ENCODE measurements at places on chromosomes 7 and 10. TPM values are rescaled to one million over a fixed set of nuclear protein-coding genes. Genes with fewer than 3 reads are reported as not detected.

The TRIL gene
- 3.5 TPM for total RNA-seq

- no peaks in the 10 kb centered on the region for H3K4me1 ChIP-seq
- H3K4me3 ChIP-seq = no peak overlapping the region
- H3K27ac ChIP-seq = no peak overlapping the region
- H3K27me3 ChIP-seq = no peaks in the 10 kb centered on the region
- DNase-seq = no peak
- H3K36me3 ChIP-seq = no peaks in the 10 kb centered on the region
These were observed 11.7 kb downstream of the ANK3 start for GRCh38 chr10:60377955-60378354.

The GIMAP7 gene
- 6.9 TPM for total RNA-seq

DNA sequence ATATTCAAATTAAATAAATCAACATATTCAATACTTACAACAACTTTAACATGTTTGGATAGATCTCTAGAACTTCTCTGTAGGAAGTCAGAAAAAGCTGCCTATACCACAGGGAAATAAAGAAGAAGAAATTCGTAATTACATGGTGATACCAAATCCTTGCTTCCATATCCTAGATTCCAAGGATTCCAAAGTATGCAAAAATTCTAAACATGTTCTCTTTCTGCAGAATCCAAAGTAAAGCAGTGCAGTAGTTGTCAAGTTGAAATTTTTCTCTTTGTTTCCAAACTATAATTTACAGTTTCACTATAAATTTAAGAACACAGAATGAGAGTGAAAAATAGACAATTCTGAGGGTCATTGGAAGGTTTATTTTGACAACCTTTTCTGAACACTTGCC lies 233.7 kb upstream of the PTN start:
- no peak for DNase-seq
- H3K4me3 ChIP-seq = no peak overlapping the region
- no peak overlapping the region for H3K27ac ChIP-seq
- no peaks in the 10 kb centered on the region for H3K4me1 ChIP-seq
- no peaks in the 10 kb centered on the region for H3K27me3 ChIP-seq

DNA sequence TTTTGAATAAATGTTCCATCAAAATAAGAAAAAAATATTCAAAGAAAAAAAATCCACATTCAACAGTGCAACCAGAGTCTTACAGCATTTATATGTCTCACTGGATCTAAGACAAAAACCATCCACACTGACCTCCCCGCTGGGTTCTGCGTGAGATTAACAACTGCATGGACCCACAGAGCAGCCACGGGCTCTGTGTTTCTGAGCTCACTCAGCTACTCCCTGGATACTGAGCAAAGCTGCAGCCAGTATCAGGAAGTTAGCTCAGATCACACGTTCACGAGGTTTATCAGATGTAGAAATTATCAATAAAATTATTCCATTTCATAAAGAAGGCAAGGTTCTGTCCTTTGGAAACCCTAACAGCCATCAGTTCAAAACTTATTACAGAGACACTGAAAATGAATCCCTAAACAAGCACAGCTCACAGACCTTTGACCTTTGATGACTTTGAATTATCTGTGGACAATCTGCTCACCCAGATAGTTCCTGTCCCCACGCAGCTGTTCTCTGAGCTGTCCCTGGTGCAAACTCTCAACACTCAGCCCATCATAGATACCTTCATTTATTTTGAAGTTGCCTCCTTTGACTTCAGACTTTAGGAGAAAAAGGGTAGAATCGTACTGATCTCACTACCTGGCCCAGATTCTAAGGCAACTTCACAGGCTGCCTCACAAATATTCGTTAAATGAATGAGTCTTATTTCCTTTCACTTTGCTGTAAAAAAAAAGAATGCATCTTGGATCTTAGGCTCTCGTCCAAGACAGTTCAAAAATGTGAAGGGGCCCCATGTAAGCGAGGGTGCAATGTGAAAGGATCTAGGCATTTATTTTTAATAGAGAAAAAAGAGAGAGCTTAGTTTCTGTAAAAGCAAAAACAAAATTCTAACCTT lies 67.7 kb upstream of the SVIL start:
- H3K27ac ChIP-seq = no peak overlapping the region
- H3K4me3 ChIP-seq = no peak overlapping the region
- no peaks in the 10 kb centered on the region for H3K4me1 ChIP-seq
- DNase-seq = no peak
- no peaks in the 10 kb centered on the region for H3K36me3 ChIP-seq

DNA sequence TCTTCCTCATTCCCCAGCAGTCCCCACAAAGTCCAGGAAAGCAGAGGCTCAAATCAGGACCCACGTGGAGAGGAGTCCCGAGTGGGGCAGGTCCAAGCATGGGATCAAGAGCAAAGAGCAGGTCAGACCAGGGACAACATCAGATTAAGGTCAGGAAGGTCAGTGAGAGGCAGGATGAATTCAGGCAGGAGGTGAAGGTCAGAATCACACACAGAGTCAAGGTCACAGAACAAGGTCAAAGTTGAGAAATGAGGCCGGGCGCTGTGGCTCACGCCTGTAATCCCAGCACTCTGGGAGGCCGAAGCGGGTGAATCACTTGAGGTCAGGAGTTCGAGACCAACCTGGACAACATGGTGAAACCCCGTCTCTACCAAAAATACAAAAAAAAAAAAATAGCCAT lies 2.3 kb downstream of the MYL10 start:
- DNase-seq = no peak
- H3K27ac ChIP-seq = no peak overlapping the region
- peaks cover 2% of the 10 kb centered on the region for H3K27me3 ChIP-seq
- H3K4me3 ChIP-seq = no peak overlapping the region

DNA sequence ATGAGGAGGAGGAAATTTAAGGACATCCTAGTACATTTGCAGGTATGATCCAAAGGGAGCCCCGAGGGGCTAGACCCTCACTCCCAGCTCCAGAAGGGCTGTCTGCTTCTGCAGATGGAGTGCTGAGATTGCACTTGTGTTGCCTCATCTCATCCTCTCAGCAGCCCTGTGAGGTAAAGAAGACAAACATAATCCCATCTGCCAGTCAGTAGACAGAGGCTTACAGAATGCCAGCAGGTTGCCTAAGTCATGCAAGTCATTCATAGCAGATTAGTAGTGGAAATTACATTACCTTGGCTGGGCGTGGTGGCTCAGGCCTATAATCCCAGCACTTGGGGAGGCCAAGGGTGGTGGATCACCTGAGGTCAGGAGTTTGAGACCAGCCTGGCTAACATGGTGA lies 45.4 kb downstream of the BLVRA start:
- no peak overlapping the region for H3K27ac ChIP-seq
- H3K4me3 ChIP-seq = no peak overlapping the region
- no peak for DNase-seq

DNA sequence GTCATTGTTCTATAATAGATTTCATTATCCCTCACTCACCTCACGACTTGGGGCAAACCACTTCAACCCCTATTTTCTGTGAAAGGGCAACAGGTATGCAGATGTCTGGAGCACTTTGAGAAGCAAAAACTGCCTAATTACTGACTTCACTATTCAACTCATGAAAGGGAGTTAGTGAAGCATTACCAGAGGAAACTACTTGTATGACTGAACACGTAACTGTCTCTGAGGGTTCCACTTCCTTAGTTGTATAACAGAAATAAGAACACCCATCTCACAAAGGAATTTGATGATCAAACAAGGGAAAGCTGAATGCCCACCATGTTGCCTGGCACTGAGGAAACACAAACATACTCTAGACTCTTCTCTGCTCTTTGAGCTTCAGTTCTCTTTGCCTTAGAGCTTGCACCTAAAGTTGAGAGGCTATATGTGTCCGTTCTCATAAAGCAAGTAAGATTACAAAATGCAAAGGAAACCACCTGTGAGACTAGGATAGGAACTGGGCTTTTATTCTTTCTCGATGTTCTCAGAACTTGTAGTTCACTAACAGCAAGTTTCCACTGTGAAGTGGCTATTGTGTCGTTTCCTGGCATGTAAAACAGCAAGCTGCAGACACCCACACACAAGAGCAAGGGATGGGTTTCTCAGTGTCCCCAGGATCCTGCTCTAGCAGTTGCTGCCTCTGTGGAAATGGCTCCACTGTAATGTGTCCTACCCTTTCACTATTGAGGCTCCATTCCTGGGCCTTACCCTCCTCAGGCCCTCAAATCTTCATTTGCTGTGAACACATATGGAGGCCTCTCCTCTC lies 2.6 kb downstream of the TMEM243 start:
- no peaks in the 10 kb centered on the region for H3K36me3 ChIP-seq
- no peak overlapping the region for H3K4me3 ChIP-seq
- H3K27me3 ChIP-seq = no peaks in the 10 kb centered on the region
- H3K4me1 ChIP-seq = peaks cover 6% of the 10 kb centered on the region

- no peak for DNase-seq
- no peak overlapping the region for H3K27ac ChIP-seq
- no peaks in the 10 kb centered on the region for H3K27me3 ChIP-seq
- no peak overlapping the region for H3K4me3 ChIP-seq
- no peaks in the 10 kb centered on the region for H3K36me3 ChIP-seq
- H3K4me1 ChIP-seq = no peaks in the 10 kb centered on the region
These were observed 5.5 kb downstream of the PRKG1 start for GRCh38 chr10:51079766-51080165.

DNA sequence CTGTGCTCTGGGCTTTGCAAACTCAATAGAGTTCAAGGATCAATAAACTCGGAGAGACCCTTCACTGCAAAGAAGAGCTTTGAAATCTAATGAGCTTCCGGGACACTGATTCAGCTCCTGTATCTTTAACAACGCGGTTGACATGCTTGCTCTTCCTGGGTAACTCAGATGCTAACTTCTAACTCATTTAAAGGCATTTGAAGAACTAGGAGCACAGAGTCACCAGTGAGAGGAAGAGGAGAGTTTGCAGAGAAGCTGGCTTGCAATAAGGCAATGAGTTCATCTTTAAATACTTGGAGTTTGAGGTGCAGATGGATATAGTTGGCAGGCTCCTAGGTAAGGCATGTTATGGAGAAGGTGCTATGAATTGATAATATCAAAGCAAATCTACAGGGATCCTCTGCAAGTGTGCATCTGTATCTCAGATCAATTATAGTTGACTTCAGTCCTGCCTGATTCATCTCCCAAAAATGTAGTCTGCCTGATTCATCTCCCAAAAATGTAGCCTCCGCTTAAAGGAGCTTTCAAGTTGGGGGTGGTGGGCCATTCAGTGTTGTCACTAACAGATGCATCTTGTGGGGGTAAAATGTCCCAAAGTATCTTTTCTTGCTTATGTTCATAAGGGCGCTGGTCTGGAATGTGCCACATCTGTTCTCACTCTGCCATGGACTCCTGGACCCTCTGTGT lies 182.5 kb upstream of the PRSS58 start:
- H3K36me3 ChIP-seq = no peaks in the 10 kb centered on the region
- no peak overlapping the region for H3K27ac ChIP-seq
- H3K4me1 ChIP-seq = no peaks in the 10 kb centered on the region
- no peak overlapping the region for H3K4me3 ChIP-seq
- DNase-seq = no peak

The LRRC61 gene
- total RNA-seq = 25.8 TPM

DNA sequence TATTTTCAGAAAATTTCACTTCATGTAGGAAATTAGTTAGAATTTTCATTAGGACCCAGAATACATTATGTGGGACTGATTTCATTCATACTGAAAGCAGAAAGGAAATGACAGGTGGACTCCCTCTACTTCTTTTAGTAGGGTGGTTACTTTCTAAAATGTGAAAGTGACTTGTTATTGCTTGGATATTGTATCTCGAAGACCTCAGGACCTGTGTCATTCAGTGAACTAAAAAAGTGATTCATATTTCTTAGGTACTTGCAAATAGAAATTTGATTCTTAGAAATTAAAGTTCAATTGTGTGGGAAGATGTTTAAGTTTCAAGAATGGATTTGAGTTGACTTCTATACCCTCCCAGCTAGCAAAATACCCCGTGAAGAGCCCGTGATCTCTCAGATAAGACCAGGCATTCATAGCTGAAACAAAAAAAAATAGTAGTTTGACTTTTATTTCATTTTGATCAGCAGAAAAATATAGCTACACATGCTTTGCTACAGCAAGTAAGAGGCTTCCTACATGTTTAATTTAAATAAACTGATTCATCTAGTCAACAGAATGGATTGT lies 1037.1 kb downstream of the GATA3 start:
- H3K36me3 ChIP-seq = no peaks in the 10 kb centered on the region
- no peak overlapping the region for H3K27ac ChIP-seq
- no peaks in the 10 kb centered on the region for H3K4me1 ChIP-seq

DNA sequence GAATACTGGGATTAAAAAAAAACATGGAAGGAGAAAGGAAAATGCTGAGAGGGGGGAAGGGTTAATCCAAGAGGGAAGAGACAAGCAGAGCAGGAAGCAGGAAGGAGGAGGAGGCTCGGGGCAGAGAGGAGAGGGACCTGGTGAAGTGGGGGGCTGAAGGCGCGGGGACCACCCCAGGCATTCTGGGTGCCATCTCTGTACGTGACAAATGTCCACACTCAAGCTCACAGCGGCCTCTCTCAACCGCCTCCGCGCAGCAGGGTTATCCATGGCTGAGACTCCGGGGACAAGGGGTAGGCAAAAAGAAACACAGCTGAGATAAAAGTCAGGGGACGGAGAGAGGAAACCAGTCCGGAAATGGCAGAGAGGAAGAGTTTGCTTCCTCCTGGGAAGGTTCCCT lies 33.9 kb downstream of the EN2 start:
- H3K4me3 ChIP-seq = no peak overlapping the region
- H3K4me1 ChIP-seq = no peaks in the 10 kb centered on the region
- no peak overlapping the region for H3K27ac ChIP-seq
- no peak for DNase-seq

The SLC13A1 gene
- total RNA-seq = not detected

DNA sequence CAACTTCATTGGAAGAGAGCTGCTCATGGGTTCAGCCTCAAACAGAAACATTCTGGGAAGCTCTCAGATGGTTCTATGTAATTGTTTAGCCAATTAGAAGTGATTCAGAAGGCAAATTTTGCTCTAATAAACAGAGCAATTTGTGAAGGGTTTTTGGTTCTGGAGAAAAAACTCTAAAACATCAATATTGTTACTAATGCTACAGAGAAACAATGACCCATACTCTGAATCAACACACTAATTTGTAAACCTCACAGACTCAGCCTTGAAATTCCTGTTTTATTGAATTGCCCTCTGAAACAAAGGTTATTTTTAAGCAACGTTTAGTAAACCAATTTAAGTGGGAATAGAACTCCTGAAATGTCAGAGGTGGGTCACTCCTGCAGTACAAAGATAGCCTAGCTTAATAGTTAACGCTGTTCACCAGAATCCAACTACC lies 171.6 kb upstream of the SVIL start:
- DNase-seq = no peak
- H3K4me3 ChIP-seq = no peak overlapping the region
- H3K36me3 ChIP-seq = no peaks in the 10 kb centered on the region

The SEC31B gene
- total RNA-seq = 10.5 TPM

The CYP26C1 gene
- total RNA-seq = 0.09 TPM

The PIK3AP1 gene
- 3.8 TPM for total RNA-seq

The CYP3A5 gene
- 80.5 TPM for total RNA-seq

All from prostate gland (tissue), 2 donors.